ENCODE measurements at places on chromosomes 16 and 17.

DNA sequence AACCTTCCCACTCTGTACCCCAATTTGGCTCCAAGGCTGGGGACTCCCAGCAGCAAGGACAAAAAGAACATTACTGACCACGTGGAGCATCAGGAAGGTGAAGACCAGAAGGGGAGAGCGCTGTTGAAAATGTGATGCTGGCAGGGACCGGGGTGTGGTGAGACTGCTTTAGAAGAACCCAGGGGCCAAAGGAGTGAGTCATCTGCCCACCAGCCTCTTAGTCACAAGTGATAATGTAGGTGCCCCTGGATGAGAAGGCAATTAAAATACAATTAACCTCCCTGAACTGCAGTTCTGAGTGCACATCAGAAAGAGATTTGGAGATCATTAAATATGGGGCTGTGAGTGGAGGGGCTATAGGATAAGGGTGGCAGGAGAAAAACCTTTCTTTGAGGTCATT is 366.6 kb upstream of the CCL2 start:
- DNase-seq, result no peak

DNA sequence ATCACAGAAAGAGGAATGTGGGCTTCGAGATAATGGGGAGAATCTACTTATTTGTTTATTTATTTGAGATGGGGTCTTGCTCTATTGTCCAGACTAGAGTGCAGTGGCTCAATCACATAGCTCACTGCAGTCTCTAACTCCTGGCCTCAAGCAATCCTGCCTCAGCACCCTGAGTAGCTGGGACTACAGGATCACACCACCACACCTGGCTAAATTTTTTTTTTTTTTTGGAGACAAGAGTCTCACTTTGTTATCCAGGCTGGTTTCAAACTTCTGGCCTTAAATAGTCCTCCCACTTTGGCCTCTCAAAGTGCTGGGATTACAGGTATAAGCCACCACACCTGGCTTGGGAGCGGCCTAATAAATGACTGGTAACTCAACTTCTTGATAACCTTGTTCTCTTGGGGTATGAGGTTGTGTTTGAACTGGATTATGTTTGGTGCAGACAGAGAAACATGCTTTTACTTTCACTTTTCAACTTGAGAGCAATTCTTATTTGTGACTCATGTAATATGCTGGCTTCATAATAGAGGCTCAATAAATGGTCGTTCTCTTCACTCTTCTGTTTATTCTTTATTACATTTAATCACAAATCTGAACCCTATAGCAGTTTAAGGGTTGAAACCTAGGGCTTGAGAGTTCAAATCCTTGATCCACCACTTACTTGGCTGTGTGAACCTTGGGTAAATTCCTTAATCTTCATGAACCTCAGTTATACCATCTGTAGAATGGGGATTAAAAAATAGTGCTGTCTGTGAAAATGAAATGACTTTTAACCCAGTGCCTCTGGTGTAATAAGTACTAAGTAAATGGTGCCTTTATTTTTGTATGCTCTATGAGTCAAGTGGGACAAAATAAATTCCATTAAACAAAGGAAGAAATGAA is 129.1 kb upstream of the HS3ST2 start:
- no peak for DNase-seq

DNA sequence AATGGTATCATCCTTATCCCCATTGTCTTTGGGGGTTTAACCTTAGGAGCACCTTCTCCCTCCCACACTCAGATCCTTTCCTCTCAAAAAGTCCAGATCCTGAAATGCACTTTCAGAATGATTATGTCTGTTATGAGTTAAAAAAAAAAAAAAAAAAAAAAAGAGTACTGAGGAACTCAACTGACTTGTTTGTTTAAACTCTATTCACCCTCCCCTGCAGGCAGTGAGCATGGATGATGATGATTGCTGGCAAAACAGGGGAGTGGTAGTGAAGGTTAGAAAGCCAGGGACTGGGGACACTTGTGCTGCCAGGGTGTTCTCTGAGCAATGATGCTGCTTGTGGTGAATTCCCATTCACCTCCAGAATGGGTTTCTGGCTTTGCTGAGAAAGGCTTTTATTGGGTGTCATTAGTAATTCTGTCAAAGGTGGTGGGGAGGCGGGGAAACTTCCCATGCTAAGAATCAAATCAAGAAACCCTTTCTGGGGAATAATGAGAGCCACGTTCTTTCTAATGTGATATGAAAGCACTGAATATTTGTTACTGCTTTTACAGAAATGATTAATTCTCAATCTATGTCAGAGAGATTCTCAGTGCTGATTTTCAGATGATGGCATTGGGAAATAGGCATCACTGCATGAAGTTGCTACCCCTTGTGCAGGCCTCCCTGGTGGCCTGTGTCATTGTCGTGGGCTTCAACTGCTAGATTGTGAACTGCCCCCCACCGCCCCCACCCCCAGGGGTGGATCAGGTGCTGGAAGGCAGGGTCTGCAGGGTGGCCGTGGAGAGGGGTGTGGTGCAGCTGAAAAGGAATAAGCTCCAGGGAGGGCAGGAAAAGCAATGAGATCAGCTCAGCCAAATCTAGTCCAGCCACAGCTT is 14.1 kb downstream of the CCL4 start:
- DNase-seq, result no peak

GRCh38 chr16:19283637-19284036 is 1.9 kb upstream of the CLEC19A start:
- no peak for DNase-seq

GRCh38 chr16:454397-454940 is 29.0 kb downstream of the RAB11FIP3 start:
- DNase-seq, result no peak

DNA sequence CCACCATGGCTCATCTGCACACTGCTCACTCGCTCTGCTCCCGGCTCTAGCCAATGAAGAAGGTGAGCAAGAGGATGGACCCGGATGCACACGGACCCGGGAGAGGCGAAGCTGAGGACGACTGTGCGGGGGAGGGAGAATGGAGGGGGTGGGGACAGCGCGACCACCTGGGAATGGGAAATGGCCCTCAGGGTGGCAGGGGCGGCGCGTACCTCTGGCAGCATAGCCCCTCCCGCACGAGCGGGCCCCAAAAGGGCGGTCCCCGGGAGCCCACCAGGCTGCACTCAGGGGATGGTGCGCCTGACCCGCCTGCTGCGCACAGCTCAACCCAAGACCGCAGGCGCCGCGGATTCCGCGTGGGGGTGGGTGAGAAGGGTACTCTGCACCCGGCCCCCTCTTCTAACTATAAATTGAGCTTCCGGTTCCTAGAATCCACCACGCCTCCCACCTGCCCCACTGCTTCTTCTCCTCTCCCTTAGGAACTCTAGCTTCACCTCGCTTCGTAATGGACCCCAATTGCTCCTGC is 6.1 kb downstream of the MT1H start:
- DNase-seq, result no peak

GRCh38 chr17:75490173-75490743 is 25.1 kb downstream of the CASKIN2 start:
- no peak for DNase-seq

Measured in stimulated activated CD8-positive, alpha-beta memory T cell treated with anti-CD3 and anti-CD28 coated beads, Interleukin-12 subunit alpha, Interleukin-12 subunit beta, amount 100 ng/mL, for 1 hour (primary cell).